Aorta (tissue), 5 donors: ENCODE measurements at places on chromosomes 11 and 22. TPM values are rescaled to one million over a fixed set of nuclear protein-coding genes. Genes with fewer than 3 reads are reported as not detected.

CLTCL1 gene
- total RNA-seq: 7.9 TPM

MMP3 gene
- 1.1 TPM for total RNA-seq

TRIM68 gene
- total RNA-seq: 7.9 TPM

GRCh38 chr11:95487391-95487790, 256.4 kb upstream of the SESN3 start:
- no peaks in the 10 kb centered on the region for H3K4me1 ChIP-seq
- no peaks in the 10 kb centered on the region for H3K27me3 ChIP-seq
- H3K27ac ChIP-seq: no peak overlapping the region
- H3K36me3 ChIP-seq: no peaks in the 10 kb centered on the region

DNA sequence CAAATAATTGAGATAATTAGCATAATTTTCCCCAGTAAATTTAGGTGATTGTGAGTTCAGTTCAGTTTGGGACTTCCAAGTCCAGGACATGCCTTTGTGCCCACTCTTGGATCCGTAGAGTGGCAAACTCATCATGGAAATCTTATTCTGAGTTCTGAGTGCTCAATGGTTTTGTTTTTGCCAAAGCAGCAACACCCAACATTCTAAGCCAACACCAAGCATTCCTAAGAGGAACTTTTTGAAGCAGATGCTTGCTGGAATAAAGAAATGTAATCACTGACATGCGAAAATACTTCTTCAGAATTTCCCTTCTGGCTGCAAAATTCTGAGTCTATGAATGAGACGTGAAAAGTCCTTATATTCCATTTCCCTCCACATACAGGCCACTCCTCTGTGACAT, 10.4 kb downstream of the MMP27 start:
- DNase-seq: no peak
- no peaks in the 10 kb centered on the region for H3K27me3 ChIP-seq
- H3K36me3 ChIP-seq: no peaks in the 10 kb centered on the region
- no peaks in the 10 kb centered on the region for H3K4me1 ChIP-seq

DNA sequence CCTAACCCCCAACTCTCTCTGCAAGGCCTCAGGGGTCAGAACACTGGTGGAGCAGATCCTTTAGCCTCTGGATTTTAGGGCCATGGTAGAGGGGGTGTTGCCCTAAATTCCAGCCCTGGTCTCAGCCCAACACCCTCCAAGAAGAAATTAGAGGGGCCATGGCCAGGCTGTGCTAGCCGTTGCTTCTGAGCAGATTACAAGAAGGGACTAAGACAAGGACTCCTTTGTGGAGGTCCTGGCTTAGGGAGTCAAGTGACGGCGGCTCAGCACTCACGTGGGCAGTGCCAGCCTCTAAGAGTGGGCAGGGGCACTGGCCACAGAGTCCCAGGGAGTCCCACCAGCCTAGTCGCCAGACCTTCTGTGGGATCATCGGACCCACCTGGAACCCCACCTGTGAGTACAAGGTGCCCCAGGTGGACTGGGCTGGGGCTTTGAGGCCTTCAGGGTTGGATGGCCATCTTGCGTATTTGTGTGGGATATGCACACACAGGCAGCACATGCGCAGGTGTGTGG, at the start of gene BEST1:
Gene BEST1 (plus strand): TSS at position 317 of the 513 bp plus-strand sequence. CDS start 1,456 bp downstream, outside the sequence.
- no peak within 1 kb of the TSS for H3K27ac ChIP-seq
- no peaks in the 10 kb centered on the region for H3K36me3 ChIP-seq
- H3K4me3 ChIP-seq: no peak within 1 kb of the TSS
- no peak for DNase-seq

GRCh38 chr11:112615238-112615637, 346.0 kb upstream of the NCAM1 start:
- no peaks in the 10 kb centered on the region for H3K27me3 ChIP-seq
- no peaks in the 10 kb centered on the region for H3K36me3 ChIP-seq
- no peak for DNase-seq
- no peak overlapping the region for H3K4me3 ChIP-seq
- H3K27ac ChIP-seq: no peak overlapping the region
- peaks cover 16% of the 10 kb centered on the region for H3K4me1 ChIP-seq

DNA sequence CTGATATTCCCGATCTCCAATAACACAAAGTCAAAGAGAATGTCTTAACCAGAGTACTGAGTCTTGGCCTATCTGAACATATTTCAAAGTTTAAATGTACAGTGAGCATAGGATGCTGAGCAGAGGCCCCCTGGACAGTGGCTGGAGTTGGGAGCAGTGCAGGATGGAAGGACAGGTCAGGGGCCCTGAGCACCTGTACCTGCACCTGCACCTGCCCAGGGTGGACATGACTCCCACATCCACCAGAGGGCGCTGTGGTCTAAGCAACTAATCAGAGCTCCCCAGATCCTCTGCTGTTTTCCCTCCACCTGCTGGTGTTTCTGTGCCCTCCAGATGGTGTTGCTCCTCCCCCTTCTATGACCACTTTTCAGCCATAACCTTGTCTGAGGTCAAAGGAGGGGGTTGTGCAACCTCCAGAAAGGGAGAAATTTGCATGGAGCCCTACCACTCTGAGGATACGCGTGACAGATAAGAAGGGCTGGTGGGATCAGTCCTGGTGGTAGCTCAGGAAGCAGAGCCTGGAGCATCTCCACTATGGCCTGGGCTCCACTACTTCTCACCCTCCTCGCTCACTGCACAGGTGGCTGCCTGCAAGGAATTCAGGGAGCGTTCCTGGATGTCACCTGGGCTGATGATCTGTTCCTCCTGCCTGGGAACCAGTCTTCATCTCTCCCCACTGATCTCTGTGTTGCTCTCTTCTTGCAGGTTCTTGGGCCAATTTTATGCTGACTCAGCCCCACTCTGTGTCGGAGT, 49.1 kb upstream of the VPREB1 start:
- H3K4me1 ChIP-seq: no peaks in the 10 kb centered on the region
- H3K36me3 ChIP-seq: no peaks in the 10 kb centered on the region
- no peak overlapping the region for H3K27ac ChIP-seq
- no peaks in the 10 kb centered on the region for H3K27me3 ChIP-seq
- peak; percentile 65 for DNase-seq

GRCh38 chr11:17890325-17890724, 122.5 kb downstream of the SERGEF start:
- no peak for DNase-seq
- H3K36me3 ChIP-seq: peaks cover 3% of the 10 kb centered on the region
- H3K4me1 ChIP-seq: no peaks in the 10 kb centered on the region
- H3K4me3 ChIP-seq: no peak overlapping the region

DNA sequence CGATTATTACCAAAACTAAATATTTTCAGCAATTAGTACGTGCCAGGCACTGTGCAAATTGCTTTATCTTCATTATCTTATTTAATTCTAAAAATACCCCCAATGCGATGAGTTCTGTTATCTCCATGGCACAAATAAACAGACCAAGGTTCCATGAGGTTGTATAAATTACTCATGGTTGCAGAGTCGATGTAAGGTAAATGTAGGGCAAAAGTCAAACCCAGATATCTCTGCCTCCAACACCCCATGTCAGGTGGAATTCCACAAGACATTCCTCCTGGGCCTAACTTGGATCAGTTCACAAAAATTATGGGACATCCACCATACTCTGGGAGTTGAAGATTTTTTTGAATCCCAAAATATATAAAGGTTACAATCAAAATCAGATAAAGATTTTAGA, 43.7 kb downstream of the ISX start:
- H3K27ac ChIP-seq: no peak overlapping the region
- no peak overlapping the region for H3K4me3 ChIP-seq
- H3K27me3 ChIP-seq: no peaks in the 10 kb centered on the region
- no peaks in the 10 kb centered on the region for H3K36me3 ChIP-seq
- H3K4me1 ChIP-seq: no peaks in the 10 kb centered on the region
- no peak for DNase-seq

DNA sequence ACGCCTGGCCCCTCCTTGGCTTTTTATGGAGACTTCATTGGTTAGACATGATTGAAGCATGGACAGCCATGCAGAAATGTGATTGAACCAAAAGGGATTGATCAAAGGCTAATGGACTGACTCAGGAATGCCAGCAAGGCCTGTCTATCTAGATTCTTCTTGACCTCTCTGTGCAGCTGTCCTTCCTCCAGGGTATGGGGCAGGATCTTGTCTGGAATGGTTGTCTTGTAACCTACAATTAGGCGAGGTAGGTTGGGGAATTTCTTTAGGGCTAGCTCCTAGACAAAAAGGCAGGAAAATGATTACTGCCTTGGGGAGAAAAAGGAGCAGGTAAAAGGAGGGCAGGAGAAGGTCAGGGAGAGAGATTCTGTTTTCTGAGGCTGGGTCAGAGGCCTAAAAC, 59.6 kb upstream of the INCENP start:
- no peaks in the 10 kb centered on the region for H3K4me1 ChIP-seq
- H3K4me3 ChIP-seq: no peak overlapping the region
- no peaks in the 10 kb centered on the region for H3K27me3 ChIP-seq
- H3K27ac ChIP-seq: no peak overlapping the region

DNA sequence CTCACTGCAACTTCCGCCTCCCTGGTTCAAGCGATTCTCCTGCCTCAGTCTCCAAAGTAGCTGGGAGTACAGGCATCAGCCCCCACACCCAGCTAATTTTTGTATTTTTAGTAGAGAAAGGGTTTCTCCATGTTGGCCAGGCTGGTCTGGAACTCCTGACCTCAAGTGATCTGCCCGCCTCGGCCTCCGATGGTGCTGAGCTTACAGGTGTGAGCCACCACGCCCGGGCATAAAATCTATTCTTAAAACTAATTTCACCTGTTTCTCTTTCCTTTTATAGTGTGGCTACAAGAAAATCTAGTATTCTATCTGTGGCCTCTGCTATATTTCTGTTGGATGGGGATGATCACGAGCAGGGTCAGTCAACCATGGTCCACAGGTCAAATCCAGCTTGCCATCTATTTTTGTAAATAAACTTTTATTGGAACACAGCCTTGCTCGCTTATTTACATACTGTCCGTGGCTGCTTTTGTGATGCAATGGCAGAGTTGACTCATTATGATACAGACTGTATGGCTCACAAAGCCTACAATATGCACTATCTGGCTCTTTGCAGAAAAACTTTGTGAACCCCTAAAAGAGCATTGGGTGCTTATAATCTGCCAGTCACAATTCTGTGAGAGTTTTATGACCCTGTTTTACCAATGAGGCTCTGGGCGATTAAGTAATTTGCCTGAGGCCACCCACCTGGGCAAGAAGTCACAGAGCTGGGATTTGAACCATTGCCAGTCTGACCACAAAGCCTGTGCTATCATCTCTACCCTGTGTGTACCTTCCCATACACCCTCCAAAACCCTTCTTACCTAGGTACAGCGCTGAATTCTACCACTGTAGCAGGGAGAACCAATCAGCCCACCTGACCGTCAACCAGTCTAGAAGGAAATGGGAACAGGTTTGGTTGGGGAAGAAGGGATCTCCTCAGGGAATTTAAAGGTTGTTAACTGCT, 28.3 kb downstream of the SLC1A2 start:
- no peak overlapping the region for H3K4me3 ChIP-seq
- no peaks in the 10 kb centered on the region for H3K27me3 ChIP-seq
- no peak for DNase-seq
- H3K36me3 ChIP-seq: no peaks in the 10 kb centered on the region

GRCh38 chr11:118245936-118246562, 6.1 kb downstream of the MPZL3 start:
- DNase-seq: no peak
- no peaks in the 10 kb centered on the region for H3K27me3 ChIP-seq
- no peaks in the 10 kb centered on the region for H3K4me1 ChIP-seq
- no peak overlapping the region for H3K4me3 ChIP-seq
- H3K27ac ChIP-seq: no peak overlapping the region

GRCh38 chr11:107496011-107496410, 38.4 kb upstream of the CWF19L2 start:
- no peak overlapping the region for H3K4me3 ChIP-seq
- no peaks in the 10 kb centered on the region for H3K27me3 ChIP-seq
- peaks cover 1% of the 10 kb centered on the region for H3K4me1 ChIP-seq
- H3K36me3 ChIP-seq: no peaks in the 10 kb centered on the region

DNA sequence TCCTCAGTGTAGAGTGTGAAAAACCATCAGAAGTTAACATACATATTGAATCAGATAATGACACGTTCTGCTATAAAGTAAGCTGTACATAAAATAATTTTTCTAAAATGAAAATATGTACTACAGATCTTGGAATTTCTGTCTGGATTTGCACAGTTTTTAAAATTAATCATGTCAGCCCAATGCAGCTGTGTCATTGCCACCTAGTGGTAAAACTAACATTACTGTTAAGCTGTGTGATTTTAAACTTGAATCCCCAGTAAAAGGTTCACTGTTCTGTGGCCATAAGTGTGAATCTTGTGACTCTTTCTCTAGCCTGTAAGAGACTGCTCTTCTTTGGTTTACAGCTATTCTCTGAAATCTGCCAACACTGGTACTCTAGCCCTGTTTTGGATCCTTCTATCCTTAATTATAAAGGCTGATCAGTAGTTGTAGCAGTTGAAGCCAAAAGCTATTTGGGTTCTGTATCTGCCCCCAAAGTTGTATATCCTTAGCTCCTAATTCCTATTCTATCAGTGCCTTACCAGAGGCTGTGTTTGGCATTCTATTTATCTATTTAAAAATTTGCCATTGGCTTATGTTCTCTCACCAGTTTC, 4.0 kb downstream of the JRKL start:
- H3K4me3 ChIP-seq: no peak overlapping the region
- no peak for DNase-seq
- no peaks in the 10 kb centered on the region for H3K27me3 ChIP-seq

DNA sequence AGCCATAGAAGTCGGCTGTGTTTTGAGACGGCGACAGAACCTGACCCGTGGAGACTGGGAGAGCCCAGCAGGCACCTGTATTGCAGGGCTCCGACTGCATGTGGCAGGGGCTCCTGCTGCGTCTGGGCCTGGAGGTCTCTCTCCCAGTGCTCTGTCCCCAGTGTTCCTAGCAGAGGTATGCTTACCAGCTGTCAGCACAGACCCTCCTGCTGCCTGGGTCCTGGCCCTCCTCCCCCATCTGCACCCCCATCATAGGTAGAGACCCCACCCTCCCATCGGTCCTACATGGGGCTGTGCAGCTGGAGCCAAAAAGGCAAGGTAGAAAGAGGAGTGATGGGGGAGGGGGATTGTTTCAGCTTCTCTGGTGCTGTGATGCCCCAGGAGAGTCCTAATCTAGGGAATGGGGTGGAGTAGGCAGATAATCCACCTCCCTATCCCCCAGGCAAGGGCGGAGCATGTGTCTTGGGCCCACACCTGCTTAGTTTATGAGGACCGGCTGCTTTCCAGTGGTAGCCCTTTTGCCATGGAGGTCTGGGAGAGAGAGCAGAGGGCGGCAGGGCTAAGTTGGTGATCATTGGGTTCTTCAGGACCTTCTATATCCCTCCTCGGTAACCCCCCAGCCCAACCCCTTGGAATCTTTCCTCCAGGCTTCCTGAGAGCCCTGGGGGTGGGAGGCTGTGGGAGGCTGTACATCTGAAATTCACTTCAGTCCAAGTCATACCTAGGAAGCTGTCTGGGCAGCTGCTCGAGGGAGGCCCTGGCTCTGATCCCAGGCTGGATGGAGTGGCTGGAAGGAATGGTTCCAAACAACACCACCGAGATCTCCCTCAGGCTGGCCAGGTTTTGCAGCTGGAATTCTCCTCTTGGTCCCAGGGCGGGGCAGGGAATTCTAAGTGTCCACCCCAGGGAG, 5.3 kb downstream of the SLC7A4 start:
- H3K4me3 ChIP-seq: no peak overlapping the region
- no peak for DNase-seq
- H3K27ac ChIP-seq: no peak overlapping the region
- no peaks in the 10 kb centered on the region for H3K36me3 ChIP-seq
